Heart left ventricle (tissue), 16 donors: ENCODE measurements at places on chromosomes 5 and 9.

GRCh38 chr5:92927291-92927778 lies 653.7 kb downstream of the NR2F1-AS1 start:
- DNase-seq = no peak

DNA sequence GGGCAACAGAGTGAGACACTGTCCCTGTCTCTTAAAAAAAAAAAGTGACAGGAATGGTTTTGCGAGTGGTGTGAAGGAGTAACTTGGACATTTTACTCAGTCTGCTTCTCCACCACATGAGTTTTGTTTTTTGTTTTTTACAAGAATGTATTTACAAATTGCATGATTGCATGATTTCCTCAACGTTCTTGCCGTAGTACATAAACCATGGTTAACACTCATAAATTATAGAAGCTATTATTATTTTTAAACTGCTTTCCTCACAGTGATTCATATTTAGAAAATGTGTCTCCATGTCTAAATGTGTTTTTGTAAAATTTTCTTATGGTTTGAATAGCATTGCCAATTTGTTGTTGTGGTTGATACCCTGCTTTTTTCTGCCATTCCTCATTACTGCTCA lies 220.0 kb downstream of the GOLPH3 start:
- no peak for DNase-seq

GRCh38 chr9:95023217-95024003 lies 294.1 kb downstream of the FANCC start:
- peak; percentile 62 for DNase-seq

DNA sequence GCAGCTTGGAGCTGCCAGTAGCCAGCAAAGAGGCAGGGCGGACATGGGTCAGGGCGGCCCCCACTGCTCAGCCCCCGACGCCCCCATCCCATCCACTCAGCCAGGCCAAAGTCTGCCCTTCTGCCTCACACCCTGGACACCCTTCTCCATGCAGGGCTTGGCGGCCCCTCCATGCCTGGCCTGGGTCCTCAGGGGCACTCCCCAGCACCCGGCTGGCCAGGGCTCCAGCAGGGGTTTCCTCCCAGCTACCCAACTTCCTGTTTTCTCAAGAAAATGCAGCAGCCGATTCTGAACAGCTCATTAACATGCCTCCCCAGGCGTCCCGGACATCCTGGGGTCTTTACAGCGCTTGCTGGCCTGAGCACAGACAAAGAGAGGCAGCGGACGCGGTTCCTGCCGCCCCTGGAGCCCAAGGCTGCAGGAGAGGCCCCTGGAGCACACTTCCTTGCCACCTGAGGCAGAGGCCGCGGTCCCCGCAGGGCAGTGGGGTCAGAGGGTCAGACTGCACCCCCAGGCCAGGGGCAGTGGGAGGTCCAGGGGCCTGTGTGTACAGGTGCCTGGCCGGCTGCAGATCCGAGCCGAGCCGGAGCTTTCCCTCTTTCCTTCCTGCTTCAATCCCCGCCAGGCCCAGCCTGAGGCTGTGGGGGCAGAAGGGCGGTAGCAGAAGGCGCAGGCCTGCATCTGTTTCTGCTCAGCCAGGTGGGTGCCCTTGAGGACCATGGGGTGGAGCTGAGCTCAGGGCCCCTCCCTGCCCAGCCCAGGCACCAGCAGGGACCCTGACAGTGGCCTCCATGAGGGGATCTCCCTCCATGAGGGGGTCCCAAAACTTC lies 18.7 kb upstream of the NRARP start:
- peak; percentile 45 for DNase-seq

DNA sequence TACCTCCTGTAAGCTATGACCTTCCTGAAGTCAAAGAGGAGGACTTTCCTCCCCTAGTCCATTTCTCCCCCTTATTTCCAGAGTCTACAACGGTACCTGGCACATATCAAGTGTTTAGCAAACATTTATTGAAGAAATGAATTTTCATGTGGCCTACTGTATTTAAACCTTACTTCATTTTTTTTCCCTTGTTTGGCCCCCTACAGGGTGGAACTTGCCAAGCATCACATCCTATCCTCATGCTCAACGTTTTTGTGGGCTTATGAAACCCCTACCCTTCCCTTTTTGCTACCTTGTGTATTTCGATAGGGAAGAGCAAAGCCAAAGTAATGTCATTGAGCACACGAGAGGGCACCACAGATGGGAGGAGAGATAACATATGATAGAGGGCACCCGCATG lies 1857.8 kb upstream of the WWC1 start:
- no peak for DNase-seq

DNA sequence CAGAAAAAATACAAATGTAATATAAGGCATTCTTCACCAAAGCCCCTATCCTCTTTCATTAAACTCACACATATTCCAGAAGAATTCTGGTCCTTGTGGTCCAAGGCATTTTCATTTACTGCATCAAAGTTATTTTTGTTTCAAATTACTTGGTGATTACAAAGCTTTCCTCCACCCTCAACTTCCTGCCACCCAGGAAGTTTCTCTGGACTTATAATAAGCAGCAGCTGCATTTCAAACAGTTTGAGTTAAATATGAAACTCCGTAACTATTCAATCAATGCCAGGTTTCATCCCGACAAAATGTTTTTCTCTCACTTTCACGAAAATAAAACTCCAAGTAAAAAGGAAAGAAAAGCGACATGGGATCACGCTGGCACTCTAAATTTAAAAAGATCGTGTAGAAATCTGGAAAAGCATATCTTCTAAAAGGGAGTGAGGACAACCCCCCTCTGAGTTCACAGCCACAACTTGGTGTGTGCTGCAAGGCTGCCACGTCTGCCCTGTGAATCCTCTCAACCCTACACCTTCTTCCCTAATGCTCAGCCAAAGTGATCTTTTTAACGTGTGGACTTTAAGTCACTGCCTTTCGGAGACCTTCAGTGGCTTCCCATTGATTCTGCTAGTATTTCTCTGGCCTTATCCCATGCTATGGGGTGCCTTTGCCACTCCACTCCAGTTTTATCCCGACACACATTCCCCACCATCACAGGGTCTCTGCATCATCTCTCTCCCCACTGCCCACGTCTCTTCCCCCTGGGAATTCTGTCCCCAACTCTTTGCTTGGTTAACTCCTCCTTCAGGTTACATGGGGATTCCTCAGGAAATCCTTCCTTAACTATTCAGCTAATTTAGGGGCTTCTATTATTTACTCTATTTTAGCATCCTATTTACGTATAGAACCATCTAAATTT lies 91.1 kb upstream of the CER1 start:
- no peak for DNase-seq

DNA sequence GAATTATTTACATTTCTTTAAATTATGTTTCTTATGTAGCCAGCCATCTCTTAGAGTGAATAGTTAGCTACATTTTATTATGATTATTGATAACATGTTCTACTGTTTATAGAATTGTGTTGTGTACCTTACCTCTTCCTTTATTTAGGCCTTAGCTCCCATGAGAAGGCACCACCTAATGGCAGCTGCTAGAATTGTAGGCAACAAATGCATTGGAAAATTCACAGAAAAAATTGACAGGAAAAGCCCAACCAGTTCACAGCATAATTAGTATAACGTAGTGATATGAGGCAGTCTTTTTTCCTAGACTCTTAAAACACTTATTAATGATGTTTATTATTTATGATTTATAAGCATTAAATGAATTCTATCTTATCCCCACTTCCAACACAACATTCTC lies 175.8 kb downstream of the WDR70 start:
- no peak for DNase-seq

GRCh38 chr9:83511051-83511450 lies 27.1 kb downstream of the FRMD3 start:
- DNase-seq = no peak

- DNase-seq = no peak
These were observed 8.8 kb downstream of the BARHL1 start for GRCh38 chr9:132591244-132591643.

- no peak for DNase-seq
These were observed 218.7 kb downstream of the ARRDC3 start for GRCh38 chr5:91164424-91164823.

DNA sequence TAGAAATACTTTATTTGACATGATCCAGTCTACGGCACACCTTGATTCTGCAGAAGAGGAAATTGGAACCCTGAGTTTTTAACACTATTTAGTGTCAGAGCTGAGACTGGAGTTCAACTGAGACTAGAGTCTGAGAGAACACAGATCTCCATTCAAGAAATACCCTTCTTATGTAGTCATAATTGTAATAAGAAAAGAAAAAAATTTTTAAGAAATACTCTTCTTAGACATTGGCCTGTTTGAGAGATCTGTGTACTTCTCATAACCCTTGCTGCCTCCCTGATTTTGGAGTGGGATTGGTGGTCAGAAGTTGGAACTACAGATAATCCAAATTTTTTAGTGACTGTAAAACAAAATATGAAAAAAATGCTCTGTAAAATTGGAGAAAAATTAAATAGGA lies 253.4 kb downstream of the ARRDC3 start:
- no peak for DNase-seq

GRCh38 chr5:59293700-59294099 lies 599.8 kb downstream of the PDE4D start:
- no peak for DNase-seq

GRCh38 chr9:71680189-71680980 lies 87.9 kb downstream of the CEMIP2 start:
- no peak for DNase-seq

GRCh38 chr5:130762031-130762430 lies 403.0 kb downstream of the HINT1 start:
- no peak for DNase-seq

DNA sequence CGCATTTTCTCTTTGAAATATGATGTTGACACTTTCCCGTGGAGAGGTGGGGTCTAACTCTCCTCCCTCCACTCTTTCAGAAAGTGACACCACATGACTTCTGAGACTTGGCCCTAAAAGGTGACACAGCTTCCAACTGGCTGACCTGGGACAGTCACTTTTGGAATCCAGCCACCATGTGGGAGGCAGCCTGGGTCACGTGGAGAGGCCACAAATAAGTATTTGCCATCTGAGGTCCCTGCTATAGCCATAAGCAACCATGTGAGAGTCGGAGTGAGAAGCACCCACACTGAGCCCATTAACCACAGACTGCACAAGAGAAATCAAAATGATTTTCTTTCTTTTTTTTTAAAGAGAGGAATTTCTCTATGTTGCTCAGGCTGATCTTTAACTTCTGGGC lies 4.1 kb upstream of the PHYKPL start:
- peak; percentile 78 for DNase-seq

DNA sequence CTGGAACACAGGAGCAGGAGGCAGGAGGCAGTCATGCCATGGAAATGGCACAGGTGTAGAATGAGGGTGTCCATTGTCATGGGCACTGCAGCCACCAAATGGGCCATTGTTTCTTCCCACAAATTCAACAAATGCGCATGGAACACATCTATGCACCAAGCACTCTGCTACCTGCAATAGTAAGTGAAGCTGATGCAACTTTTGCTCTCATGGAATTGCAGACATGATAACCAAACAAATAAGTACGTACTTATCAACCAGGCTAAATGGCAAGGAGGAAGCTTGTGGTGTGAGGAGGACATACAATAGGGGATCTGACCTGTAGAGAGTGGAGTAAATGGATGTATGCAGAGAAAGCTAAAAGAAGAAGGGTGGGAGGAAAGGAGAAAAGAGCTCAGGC lies 116.8 kb downstream of the TRIM36 start:
- no peak for DNase-seq

- no peak for DNase-seq
These were observed 33.5 kb downstream of the ANGPTL2 start for GRCh38 chr9:127088724-127089615.

DNA sequence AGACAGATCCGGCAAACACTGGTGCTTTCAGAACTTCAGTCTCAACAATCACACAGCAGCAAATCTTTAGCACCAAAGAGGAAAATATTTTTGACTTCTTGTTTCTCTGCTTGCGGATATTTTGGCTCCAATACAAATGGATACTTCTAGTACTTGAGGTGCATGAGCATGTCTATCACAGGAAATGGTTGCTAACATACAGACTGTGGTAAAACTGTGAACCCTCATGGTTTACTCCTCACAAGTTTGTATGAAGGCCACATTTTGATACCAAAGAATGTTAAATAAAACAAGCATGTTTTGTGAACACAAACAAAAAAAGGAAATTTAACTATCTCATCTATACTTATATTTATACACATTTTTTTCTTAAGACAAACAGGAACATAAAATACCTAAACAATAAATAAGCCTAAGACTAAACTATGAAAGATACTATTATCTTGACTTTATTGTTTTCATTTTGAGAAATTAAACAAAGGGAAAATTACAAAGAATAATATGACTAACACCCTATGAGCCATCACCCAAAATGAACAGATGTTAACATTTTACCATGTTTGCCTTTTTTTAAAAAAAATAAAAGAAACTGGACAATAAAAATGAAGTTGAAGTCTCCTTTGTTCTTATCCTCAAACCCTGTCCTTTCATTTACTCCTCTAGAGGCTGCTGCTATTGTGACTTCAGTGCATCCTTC lies 135.0 kb upstream of the LHFPL2 start:
- DNase-seq = no peak
